Renal cortex interstitium (tissue), 15 donors: ENCODE measurements at places on chromosomes 4 and X. TPM values are rescaled to one million over a fixed set of nuclear protein-coding genes. Genes with fewer than 3 reads are reported as not detected.
A peak's percentile ranks its signal among the peaks of the same experiment; 100 is the strongest.

- DNase-seq = no peak
Observed at GRCh38 chr4:37243051-37243450, 1.5 kb upstream of the NWD2 start.

DNA sequence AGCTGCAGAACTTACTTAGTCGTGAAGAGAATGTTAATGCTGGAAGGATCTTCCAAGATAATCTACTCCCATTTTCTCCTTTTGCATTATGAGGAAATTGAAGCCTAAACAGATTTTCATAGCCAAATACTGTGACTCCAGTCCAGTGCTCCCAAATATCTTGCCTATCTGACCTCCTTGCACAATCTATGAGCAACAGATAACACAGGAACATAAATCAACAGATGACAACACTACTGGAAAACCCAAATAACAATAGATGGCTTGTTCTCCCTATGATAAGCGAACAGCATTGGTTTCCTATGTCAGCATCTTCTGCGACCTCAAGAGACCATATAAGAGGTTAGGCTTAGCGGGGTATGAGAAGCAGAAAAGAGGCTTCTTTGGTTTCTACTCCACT is 88.0 kb downstream of the CORIN start:
- no peak for DNase-seq

- no peak for DNase-seq
Observed at GRCh38 chr4:101252721-101253120, 94.6 kb downstream of the PPP3CA start.

- DNase-seq = no peak
Observed at GRCh38 chr4:153538487-153539357, 72.6 kb downstream of the TMEM131L start.

GRCh38 chr4:78565971-78566372 is 14.4 kb downstream of the ANXA3 start:
- DNase-seq = no peak

DNA sequence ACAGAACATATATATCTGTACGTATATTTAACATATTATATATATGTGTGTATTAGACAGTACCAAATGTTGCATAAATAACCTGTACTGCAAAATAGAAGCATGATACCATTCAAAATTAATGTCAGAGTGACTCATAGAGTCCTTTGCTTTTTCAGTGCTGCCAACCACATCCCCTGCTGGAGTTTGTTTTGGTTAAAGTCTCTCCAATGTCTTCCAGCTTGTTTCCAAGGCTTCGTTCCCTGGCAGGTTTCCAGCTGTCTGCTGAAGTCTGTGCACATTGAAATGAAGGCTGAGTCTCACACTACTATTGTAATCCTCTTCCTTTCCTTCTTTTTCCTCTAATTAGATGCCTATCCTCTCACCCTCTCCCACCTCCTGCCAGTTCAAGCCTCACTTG is 14.9 kb downstream of the NRK start:
- no peak for DNase-seq

GRCh38 chr4:95092766-95093165 is 335.0 kb downstream of the BMPR1B start:
- DNase-seq = no peak

DNA sequence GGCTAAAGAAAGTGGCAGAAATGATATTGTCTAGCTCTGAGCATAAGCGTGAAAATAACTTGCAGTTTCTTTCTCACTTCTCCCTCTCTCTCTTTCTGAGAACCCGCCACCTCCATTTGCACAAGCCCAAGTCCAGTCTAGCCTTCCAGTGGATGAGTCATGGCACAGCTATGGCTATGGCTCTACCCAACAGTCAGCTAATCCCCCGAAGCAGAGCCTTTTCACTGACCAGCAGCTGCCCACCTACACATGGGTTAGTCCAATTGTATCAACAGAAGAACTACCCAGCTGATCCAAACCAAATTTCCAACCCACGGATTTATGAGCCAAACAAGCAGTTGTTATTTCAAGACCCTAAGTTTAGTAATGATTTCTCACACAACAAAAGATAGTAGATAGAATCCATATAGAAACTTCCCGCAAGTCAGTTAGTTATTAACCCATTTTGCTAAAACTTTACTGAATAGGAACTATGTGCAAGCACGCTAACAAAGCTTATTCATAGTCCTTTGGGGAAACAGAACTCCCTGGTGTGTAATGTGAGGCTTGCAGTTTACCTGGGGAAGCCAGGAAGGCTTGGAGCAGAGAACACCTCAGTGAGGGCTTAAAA is 282.3 kb downstream of the INPP4B start:
- no peak for DNase-seq

DNA sequence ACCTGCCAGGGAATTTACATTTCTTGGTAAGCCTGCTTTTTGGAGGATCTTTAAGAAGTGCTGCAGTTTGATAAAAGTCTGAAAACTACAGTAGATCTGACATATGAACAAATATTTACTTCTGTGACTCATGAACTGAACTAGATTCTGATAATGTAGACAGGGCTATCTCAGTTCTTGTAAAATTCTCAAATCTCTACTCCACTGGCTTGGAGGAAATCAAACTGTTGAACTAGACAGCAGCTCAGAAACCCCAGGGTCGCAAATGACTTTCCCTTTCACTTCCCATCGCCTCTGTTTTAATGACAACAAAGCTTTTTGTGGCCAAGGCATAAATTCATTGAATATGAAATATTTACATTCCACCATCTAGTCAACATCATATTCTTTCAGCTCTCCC is 15.4 kb upstream of the OCIAD1 start:
- DNase-seq = no peak

- DNase-seq = no peak
Observed at GRCh38 chr4:168071304-168071703, 21.0 kb upstream of the ANXA10 start.

DNA sequence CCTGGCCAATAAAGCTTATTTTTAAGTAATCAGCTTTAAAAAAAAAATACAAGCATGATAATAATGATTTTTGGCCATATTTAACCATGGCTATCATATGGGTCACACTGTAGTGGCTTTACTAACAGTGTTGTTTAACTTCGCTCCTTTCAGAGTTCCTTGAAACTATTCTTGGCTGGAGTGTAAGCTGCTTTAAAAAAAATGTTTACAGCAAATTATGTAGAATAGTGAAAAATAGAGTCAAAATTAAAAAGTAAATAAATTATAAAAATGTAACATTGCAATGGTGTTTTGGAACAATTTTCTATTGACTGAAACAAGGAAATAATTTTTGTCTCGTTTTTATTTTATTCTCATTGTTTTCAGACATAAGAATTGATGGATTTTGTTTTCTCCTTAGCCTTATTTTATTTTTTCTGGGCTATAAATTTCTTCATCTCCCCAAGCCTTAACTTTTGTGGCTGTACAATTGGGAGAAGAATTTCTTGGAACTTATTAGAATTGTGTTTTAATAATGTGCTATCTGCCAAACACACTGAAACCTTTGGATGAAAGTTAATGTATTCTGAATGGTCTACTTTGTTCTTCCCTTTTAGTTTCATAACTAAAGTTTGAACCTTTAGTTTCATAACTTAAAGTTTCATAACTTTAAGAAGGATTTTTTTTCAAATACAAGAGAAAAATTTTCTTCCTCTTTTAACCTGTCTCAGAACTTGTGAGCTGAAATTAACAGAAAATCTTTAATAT is 182.0 kb downstream of the ARHGAP24 start:
- no peak for DNase-seq

DNA sequence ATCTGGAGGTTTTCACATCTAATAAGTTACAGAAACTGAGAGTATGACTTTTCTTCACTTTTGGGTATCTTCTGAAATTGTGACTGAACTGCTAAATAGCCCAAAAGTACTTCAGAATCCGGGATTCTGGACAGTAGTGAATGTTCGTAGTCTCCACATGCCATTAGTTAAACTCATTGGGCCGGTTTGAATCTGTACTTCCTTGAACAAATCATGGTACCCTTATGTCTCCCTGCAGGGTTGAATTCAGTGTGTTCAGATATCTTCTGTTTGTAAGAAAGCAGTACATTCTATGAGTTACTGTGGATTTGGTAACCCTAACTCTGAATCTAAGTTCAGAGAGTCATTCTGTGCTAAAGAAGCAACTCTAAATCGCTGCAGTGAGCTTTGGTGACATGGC is 33.6 kb downstream of the FAM193A start:
- no peak for DNase-seq

GRCh38 chrX:18041656-18042055 is 179.0 kb downstream of the BEND2 start:
- no peak for DNase-seq

GRCh38 chr4:48403779-48404178 is 62.5 kb downstream of the SLAIN2 start:
- no peak for DNase-seq

DNA sequence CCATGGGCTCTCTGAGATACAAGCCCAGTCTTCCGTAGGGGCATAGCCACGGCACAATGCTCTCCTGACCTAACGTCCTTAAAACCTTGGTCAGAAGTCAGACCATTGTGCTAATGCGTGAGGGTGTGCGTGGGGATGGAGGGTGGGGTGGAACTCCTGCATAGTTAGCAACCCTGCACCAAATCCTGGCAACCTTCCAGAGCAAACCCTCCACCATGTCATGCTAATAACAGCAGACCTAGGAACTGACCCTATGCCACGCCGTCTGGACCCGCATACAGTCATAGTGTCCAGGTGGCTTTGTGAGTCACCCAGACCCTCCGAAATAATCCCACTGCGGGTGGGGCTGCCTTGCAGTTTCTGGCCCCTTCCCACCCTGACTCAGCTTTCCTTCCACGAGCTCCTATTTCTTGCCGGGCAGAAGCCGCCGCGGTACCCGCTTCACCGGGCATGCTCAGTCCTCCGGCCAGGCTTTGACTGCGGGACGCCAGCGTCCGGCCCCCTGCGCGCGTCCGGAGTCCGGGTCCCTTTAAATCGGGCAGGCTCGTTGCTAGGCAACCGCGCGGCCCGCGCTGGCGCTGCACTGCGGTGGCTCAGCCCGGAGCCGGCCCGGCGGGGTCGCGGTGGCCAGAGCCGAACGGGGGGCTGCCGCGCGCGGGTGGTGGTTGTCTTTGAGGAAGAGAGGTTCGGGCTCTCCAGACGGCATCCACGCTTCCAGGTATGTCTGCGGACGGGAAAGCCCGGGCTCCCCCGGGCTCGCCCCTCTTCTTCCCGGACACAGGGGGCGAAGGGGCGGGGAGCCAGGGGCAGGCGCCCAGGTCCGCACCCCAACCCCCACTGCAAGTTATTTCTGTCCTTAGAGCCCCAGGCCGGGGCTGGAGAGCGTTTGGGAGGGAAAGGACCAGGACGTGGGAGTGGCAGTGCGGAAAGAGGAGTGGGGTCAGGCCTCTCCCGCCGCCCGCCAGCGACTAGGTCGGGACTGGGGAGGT is at the start of gene CCDC160:
CCDC160 (plus strand) TSS at position 557 of the 989 bp plus-strand sequence. CDS start 7,619 bp downstream, outside the sequence.
- peak; percentile 51 for DNase-seq

DNA sequence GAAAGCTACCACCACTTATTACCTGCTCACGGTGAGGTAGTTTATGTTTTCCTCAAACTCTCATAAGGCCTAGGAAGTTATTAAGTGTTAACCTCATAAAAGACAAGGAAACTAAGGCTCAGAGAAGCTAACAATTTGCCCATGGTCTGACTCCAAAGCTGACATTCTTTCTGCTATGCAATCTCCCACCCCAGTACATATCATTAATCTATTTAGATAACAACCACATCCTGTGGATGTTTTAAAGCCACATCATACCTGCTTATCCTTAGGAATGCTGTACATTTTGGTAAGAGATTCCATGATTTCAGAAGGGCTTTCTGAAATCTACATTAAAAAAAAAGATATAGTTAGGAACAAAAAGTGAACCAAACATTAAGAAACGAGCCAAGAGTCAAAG is 55.4 kb downstream of the HUWE1 start:
- no peak for DNase-seq

DNA sequence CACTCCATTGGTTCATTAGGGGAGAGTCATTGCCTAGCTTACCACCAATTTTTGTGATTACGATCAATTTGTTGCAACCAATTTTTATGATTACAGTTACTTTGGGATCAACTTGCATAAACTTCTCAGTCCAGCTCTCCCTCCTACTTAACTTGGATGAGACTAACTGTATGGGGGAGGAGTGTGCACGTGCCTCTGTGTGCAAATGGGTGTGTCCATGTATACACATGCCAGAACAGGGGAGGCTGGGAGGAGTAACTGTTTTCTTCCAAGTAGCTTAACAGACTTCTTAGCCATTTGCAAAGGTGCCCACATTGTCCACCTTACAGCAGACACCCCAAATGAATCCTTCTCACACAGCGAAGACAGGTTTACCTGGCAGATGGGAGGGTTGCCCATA is 117.7 kb upstream of the VCX3B start:
- no peak for DNase-seq

DNA sequence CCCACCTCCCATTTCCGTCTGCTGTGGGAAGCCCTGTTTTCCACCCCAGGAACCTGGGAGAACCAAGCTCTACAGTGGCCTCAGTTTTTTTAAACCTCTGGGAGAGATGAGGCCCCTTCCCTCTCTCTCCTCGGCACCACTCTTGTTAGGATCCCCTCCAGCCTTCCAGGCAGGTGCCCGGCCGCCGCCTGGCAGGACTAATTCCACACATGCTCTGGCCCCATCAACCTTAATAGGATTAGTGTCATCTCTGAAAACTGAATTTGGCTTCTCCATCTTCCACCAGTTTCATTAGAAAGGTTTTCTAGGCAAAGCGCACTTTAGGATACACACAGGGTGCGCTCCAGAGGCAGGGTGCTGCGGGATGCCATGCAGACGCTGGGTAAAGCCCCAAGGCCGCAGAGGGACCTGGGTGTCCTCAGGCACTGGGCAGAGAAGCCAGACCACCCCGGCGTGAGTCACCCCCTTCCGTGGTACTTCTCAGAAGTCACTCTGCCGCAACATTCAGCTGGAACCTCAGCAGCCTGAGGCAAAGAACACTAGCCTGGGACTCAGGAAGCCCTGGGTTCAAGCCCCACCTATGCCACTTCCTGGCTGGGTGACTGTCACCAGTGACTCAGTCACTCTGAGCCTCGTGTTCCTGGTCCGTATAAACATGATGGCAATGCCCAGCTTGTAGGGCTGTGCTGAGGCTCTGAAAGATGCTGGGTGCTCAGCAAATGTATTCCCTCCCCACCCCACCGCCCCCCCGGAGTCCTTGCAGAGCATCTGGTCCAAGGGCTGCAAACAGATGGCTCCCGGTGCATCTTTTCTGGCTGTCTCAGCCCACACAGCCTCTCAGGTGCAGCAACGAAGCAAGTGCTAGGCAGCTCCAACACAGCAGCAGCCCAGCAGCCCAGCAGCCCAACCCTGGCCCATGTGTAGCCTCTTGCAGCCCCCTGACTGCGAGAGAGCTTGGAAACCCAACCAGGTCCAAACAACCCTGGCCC is 29.1 kb downstream of the PPP2R2C start:
- no peak for DNase-seq

Gene NR0B1
- 0.32 TPM for polyA plus RNA-seq

Gene VEGFD
- polyA plus RNA-seq = 0.33 TPM

Gene PLK4
- polyA plus RNA-seq = 26.0 TPM

Gene DUSP9
- 51.9 TPM for polyA plus RNA-seq

Gene TMEM271
- not detected for polyA plus RNA-seq

Gene FGF13
- polyA plus RNA-seq = 25.9 TPM

Gene GABRQ
- 1.3 TPM for polyA plus RNA-seq

Gene RBM46
- not detected for polyA plus RNA-seq

Gene HTN1
- not detected for polyA plus RNA-seq

Gene GLRA3
- polyA plus RNA-seq = 0.17 TPM

Gene NPY2R
- polyA plus RNA-seq = 0.40 TPM

Gene RAB39B
- 3.6 TPM for polyA plus RNA-seq

Gene ETDB
- polyA plus RNA-seq = not detected

Gene TNMD
- polyA plus RNA-seq = 1.9 TPM

Gene GAGE12E
- polyA plus RNA-seq = not detected

Gene STARD8
- polyA plus RNA-seq = 17.1 TPM

Gene RASGEF1B
- 10.4 TPM for polyA plus RNA-seq

Gene CYLC1
- not detected for polyA plus RNA-seq

Gene PIGA
- polyA plus RNA-seq = 18.9 TPM
